ENCODE measurements at places on chromosomes 4 and X.

GRCh38 chrX:28848707-28849106 is 261.5 kb downstream of the IL1RAPL1 start:
- DNase-seq = no peak

- DNase-seq = no peak
Observed at GRCh38 chr4:39976945-39977488, 694 bp downstream of the PDS5A start.

DNA sequence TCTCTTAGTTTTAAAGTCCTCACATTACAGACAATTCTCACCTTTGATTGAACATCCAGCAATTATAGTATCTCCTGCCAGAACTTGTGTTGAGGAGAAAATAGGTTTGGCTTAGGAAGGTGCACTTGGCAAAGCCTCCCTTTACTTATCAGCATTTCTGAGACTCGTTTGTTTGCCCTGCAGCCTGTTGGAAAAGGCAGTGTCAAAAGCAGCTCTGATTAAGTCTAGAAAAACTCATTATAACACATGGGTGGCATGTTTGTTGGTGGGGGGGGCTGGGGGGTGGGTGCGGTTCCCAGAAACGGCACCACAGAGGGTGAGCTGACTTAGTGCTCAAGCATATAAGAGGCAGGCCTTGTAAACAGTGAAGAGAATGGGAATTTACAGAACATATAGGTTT is 21.7 kb upstream of the PUDP start:
- no peak for DNase-seq

DNA sequence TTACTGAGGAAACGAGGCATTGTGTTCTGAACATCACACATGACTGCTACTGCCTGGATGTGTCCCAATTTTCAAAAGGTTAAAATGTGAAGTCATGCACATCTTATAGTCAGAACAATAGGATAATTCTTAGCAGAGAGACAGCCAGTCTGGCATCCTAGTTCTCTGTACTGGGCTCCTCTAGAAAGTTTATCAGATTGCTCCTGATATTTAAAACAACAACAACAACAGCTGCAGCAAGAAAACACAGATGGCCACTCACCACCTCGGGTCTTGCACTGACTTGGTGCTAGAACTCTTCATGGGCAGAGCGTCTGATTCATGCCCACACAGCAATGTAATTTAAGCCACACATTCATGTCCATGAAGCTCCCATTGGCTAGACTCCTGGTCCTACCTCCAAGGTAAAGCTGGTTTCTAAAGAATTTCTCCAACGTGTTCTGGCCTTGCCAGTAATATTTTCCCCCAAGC is 33.3 kb upstream of the SLC2A9 start:
- DNase-seq = no peak

GRCh38 chr4:142091691-142092182 is 455.4 kb downstream of the IL15 start:
- DNase-seq = no peak

DNA sequence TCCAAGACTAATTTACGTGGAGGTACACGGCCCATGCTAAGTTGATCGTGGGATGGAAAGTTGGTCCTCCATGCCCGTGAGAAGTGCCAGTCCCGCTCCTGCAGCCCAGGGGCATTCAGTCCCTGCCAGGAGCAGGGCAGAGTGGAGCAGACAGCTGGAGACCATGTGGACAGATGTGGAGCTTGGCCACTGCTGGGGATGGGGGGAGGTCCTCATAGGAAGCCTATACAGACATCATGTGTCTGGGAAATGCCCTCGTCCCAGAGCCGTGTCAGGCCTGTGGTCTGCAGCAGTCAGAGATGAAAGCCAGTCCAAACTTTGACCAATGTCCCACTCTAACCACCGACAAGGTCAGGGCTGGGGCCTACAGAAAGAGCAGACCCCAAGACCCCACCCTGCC is 118.4 kb downstream of the CPZ start:
- no peak for DNase-seq

GRCh38 chrX:53003111-53003510 is 44.8 kb upstream of the FAM156A start:
- DNase-seq = no peak

GRCh38 chr4:76447393-76447851 is 12.4 kb downstream of the SHROOM3 start:
- no peak for DNase-seq
